GM19239 (cell line): ENCODE measurements at places on chromosomes 16 and 17.

DNA sequence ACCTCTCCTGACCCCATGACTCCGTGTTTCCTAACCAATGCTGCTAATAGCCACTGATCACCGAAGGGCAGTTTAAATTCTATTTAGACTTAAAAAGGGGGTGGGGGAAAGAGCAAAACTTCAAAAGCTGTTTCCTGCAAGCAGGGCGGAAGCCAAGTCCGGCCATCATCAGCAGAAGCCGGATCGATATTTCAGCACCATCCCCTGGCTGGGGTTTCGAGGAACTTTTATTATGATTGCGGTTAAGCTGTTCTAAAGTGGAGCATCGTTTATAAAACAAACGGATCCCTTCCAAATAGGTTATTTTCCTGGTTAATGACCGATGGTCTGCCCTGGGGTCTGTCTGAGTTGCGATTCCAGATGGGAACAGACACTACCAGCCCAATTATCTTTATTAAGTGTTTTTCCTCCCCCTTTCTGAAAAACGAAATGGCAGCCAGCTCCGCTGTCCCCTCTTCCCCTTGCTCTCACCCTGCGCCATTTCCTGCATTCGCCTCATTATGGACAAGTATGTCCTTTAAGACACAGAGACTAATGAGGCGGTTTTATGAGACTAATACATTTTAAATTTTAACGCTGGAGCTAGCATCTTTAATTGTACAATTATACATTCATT lies 76.1 kb upstream of the IRX3 start:
- DNase-seq = no peak

DNA sequence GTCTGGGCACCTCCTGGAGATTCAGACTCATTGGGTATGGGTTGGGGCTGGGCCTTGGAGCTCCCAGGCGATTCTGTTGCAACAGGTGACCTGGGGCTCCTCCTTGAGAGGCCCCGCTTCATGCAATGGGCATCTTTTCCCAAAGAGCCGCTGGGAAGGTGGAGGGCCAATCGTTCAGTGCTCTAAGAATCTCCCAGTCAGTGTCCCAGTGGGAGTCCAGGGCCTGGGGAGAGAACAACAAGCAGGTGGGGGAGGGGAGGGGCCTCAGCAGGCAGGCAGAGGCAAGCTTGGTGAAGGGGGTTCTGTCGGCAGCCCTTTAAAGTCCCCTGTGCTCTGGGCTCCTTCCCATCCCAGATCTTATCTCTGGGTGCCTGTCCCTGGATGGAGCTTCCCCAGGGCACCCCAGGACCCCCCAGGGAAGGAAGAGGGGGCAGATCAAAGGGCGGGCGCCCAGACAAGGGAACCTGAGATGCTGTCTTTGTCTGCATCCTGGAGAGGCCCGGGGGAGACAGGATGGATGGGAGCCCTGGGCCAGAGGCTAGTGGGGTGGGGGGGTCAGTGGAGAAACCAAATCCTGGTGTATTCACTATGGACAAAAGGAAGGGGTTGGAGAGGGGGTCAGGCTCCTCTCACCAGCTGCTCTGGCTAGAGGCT lies 30.5 kb upstream of the NXPH3 start:
- DNase-seq = no peak

DNA sequence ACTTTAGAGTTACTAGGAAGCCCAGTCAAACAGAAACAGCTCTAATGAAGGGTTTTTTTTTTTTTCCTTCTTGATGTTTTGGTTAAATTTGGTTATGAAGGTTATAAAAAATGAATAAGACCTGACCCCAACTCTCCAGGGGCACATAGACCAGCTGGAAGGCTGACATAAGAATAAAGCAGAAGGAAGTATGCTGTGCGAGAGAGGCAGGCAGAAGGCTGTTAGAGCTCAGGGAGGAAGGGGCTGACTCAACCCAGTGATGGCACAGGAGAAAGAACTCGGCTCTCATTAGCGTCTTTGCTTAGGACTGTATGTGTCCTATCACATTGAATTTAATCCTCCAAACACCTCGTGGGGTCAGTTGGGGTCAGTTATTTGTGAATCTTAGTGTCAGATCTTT lies 474.6 kb downstream of the PMP22 start:
- DNase-seq = no peak

DNA sequence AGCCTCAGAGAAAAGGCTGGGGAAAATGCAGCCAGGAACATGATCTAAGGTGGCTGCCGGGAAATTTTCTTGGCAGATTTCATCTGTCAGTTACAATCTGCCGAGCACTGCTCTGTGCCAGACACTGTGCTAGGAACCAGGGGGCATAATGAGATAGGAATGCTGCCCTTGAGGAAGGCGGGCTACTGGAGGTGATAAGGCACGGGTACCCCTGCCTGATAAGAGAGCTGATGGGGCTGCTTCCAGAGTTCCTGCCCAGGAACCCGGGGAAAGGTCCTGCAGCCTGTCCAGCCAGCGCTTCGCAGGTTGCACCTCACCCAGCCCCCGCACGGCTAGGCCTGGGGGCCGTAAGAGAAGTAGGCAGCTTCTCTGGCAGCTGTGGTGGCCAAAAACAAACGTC lies 3.1 kb downstream of the SCNN1G start:
- no peak for DNase-seq

- no peak for DNase-seq
These were observed 82.4 kb downstream of the ANKRD11 start for GRCh38 chr16:89407925-89408300.

- no peak for DNase-seq
These were observed 49.9 kb downstream of the RBFOX1 start for GRCh38 chr16:7382521-7382920.

- no peak for DNase-seq
These were observed 267.1 kb downstream of the C16orf95 start for GRCh38 chr16:87050142-87050541.

DNA sequence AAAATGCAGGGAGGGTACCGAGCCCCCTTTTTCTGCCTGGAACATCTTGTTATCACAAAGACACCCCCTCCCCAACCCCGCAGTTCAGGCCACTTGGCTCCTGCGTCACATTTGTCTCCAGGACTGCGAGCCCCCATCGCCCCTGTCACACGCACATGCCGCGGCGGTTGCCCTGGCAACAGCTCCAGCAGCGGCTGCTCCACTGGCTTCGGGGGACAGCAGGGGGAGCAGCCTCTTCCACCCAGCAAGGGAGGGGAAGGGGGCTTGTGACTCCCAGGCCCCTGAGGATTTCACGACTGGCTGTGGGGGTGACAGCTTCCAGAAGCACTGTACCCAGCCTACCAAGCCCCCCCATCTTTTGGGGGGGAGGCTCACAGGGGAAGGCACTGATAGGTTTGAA lies 2.6 kb downstream of the BAIAP3 start:
- DNase-seq = no peak

DNA sequence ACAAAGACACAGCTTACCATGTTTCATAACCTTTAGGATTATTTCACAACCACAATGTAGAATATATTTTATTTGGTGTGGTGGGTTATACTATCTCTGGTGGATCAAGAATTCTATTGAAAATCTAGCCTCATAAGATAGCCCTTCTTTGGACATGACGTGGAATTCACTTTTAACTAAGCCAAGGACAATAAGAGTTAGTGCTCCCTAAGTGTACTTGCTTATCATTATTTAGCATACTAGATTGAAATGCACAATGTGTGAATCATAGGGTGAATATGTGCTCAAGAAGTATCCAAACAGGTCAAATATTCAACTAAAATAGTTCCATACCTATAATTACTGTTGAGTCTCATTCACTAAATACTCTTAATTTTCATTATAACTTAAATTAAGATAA lies 1179.5 kb upstream of the GOT2 start:
- DNase-seq = no peak

- peak; percentile 58 for DNase-seq
These were observed at the start of gene ITGAX for GRCh38 chr16:31354394-31355291. TSS of gene ITGAX (plus strand) at chr16:31355176. CDS start at chr16:31355255, 79 bp downstream.

DNA sequence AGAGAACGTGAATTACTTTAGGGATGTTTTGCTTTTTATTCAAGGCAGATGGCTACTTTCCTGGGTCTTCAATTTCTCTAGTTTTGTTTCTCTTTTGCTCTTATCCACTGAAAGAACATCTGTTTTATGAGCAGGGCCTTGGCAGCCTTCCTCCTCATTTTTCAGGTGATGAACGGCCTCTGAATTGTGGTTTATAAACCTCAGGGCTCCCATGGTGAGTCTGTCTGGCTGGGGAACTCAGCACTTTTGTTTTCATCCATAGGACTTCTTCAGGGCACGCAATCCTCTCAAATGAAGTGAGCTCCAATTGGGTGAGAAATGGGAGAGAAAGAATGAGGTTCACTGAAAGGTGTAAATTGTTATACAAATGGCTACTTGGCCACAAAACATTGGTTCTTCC lies 186.4 kb upstream of the ERCC4 start:
- no peak for DNase-seq

DNA sequence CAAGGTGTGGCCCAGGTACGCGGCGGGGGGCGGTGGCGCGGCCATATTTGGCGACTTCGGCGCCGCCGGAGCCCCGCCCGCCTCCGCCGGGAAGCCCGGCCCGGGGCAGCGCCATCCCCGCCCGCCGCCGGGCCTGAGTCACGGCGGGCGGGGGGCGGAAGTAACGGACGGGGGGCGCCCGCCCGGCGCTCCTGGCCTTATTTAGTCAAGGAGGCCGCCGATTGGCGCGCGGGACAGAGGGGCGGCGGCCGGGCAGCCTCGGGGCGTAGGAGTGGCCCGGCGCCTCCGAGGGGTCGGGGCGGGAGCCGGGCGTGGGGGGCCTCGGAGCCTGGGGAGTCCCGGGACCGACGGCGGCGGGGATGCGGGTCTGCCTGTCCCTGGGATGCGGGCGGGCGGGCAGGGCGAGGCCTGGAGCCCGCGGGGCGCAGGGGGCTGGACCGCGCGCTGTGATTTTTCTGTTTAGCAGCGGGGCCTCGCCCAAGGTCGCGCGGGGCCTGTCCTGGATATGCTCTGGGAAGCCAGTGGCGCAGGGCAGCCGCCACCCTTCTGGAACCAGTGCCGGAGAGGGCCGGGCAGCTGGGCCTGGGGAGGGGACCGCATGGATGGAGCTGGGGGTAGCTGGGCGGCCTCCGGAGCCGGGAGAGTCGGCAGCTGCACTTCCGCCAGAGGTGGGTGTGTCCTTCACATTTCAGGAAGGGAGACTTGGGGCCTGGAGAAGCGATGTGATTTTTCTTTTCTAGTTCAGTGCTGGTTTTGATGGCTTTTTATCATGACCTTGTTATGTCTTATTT lies 2.3 kb upstream of the ACTG1 start:
- DNase-seq = no peak

DNA sequence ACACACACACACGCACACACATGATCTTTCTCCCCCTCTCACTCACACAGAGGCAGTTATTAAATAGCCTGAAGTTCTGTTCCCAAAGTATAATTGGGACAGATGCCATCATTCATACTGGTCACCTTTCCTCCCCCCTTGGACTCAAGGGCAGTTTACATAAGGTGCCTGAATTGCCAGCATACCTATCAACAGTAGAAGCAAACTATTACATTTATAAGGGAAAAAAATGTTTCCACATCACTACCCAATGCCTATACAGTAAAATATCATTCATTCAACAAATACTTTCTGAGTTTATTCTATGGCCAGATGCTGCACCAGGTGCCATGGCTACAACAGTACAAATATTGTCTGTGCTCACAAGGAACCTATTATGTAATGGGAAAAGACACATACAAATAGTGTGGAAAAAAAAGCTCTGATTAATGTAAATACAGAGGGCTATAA lies 6.3 kb downstream of the CNTD1 start:
- no peak for DNase-seq

DNA sequence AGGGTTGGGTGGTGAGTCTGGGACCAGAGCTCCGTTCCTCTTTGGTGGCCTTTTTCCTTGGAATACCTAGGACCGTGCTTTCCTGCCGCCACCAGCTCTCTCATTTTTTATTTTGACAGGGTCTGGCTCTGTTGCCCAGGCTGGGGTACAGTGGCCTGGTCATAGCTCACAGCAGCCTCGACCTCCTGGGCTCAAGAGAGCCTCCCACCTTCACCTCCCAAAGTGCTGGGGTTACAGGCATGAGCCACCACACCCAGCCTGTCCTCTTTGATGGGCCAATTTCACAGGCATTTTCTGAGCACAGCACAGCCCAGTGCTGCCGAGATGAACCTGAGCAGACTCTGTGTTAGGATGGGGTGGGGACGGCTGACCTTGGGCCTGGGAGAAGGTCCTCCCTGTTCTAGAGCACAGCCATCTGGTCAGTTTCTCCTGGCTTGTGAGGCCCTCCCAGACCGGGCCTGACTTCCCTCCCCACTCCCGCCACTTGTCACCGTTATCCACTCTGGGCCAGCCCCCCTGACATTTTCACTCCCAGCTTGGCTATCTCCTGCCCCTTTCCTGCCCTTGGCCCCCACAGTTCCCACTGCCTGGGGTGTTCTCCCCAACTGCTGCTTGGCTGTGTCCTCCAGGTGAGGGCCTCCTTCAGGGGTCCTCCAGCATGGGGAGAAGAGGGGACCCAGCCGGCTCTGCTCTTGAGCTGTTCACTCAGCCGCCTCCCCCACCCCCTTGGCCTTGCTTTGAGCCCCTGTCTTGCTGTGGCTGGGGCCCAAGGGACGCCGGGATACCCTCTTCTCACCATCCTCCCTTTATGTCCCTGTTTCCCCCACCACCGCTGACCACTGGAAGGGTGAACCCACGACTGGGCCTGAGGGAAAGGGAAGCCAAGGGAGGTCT lies 5.0 kb downstream of the ADCY7 start:
- DNase-seq = no peak

DNA sequence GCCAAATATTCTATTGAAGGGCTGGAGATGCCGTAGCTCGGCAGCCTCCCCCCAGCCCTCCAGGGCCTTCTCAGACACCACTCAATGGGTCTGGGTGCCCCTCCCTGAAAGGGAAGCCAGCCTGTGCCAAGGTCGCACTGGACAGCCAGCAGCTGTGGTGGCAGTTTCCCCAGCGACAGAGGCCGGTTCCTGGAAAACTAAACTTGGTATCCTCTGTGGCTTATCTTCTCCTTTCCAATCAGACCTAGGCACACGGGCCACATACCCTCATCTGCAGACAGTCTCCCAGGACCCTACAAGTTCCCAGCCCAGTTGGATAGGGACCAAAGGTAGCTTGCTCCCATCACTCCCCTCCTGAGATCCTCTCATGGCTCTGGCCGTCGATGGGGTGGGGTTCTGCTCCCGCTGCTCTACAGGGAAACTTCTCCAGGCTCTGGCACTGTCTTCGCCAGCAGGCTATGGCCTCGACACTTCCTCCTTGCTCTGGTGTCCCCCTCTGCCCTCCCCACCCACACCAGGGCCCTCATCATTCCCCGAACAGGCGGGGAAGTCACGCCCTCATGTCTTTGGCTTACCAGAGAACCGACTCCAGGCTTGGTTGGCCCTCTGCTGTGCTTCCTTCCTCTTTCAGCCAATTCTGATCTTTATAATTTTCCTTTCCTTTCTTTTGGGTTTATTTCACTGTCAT lies 18.3 kb upstream of the IL21R start:
- no peak for DNase-seq

GRCh38 chr17:56690441-56691291 lies 97.2 kb downstream of the NOG start:
- no peak for DNase-seq

- no peak for DNase-seq
These were observed 207.0 kb upstream of the CACNG3 start for GRCh38 chr16:24049113-24049512.
